Aorta (tissue), 5 donors: ENCODE measurements at places on chromosomes 3 and 15.

DNA sequence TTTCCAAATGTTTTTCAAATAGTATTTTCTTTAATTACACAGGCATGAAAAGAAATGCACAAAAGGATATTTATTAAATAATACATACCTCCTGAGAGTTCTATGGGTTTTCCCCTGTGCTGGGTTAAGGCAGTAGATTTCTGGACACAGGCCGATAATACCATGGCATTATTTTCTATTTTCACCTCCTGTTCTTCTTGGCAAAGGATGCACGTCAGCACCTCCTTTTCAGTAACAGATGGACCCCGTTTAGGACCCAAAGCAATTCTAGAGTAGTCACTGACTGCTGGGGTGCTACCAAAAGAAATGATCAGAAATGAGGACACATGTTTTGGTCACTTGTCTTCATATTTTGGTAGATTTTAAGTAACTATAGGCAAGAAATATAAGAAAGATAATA, 86.4 kb upstream of the TTBK2 start:
- no peak for DNase-seq

GRCh38 chr15:98147415-98147814, 186.9 kb downstream of the ARRDC4 start:
- DNase-seq: no peak

DNA sequence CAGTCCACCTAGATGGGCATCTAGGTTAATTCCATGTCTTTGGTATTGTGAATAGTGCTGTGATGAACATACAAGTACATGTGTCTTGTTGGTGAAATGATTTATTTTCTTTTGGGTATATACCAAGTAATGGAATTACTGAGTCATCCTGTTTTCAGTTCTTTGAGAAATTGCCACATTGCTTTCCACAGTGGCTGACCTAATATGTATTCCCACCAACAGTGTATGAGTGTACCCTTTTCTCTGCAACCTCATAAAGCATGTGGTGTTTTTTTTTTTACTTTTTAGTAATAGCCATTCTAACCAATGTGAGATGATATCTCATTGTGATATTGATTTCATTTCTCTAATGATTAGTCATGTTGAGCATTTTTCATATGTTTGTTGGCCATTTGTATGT, 86.0 kb upstream of the NDN start:
- DNase-seq: no peak

GRCh38 chr3:30475038-30475808, 131.2 kb upstream of the TGFBR2 start:
- DNase-seq: no peak

GRCh38 chr3:177201700-177202397, 4.6 kb upstream of the TBL1XR1 start:
- no peak for DNase-seq

DNA sequence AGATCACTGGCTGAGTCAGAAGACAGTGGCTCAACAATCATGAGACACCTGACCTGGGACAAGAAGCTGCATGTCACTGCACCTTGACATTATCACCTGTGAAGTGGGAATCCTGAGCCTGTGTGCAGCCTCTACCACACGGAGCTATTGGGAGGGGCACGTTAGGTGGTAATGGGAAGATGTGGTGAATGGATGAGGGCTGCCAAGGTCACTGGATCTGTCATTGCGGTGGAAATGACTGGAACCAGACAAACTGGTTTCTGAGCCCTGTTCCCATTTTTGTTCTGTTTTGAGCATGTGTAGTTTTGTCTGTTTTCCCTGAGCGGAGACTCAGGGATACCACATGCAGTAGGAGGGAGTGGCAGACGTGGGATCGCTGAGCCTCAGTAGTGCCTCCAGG, 235.5 kb downstream of the OPA1 start:
- DNase-seq: no peak

- no peak for DNase-seq
Observed at GRCh38 chr15:45496658-45497057, 25.9 kb downstream of the SLC30A4 start.

DNA sequence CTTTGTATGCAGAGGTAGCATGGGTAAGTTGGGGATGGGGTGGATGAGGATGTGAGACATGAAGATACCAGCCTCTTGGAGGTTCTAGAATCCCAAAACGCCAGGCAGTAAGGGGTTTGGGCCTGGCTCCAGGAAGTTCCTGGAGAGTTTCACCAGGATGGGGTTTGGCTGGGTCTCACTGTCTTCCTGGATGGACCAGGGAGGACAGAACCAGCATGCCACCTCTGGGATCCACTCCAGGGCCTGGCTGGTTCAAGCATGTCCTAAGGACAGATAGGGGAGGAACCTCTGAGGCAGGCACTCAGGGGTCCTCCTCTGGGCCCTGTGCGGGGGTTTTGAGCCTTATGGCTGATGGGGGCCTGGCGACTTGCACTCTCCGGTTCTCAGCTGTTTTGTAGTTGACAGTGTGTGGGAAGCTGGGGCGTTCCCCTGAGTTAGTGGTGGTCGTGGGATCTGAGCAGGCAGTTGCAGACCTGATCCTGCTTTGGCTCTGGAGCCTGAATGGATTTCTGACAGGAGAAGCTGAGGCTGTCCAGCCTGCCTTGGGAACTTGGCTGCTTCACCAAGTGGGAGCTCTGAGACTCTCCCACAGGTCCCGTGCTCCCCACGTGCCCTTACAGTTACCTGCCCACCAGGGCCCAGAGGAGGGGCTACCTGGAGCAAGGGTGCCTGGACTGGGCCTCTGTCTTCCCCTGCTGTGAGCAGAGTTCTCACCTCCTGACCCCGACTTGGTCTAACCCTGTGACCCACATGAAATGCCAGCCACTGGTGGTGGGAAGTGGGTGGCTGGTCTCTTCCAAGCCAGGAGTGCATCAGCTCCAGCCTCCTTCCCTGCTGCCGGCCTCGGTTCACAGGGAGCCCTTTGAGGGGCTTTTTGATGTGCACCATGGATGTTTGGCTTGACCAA, 128.4 kb downstream of the EEFSEC start:
- no peak for DNase-seq

- no peak for DNase-seq
Observed at GRCh38 chr3:60652829-60653228, 598.4 kb downstream of the FHIT start.

DNA sequence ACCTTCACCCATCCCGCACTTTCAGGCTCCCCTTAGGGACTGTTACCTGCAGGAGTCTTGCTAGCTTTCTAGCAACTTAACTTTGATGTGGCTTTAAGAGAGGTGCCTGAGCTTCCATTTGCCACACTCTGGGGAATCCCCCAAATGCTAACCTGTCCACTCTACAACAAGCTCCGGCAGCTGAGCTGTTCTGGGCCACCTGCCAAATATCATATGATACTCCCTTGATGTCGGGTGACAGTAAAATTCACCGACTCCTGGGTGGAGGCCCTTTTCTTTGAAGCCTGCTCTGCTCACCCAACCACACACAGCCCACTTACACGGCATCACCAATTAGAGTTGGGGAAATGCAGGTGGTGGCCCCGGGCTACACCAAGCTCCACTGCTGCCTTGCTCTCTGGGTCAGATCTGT, 38.0 kb upstream of the XCR1 start:
- peak; percentile 58 for DNase-seq

- DNase-seq: no peak
Observed at GRCh38 chr3:128881576-128881975, 2.2 kb downstream of the ACAD9 start.

- no peak for DNase-seq
Observed at GRCh38 chr3:197959500-197959890, 522 bp upstream of the LMLN start.

- DNase-seq: no peak
Observed at GRCh38 chr3:147421184-147421912, 12.2 kb downstream of the ZIC1 start.

- peak; percentile 47 for DNase-seq
Observed at GRCh38 chr3:126129398-126129891, 45.5 kb upstream of the SLC41A3 start.

GRCh38 chr3:39346785-39347585, 17.5 kb downstream of the CCR8 start:
- no peak for DNase-seq

- no peak for DNase-seq
Observed at GRCh38 chr3:32709346-32709745, 24.4 kb downstream of the CNOT10 start.

DNA sequence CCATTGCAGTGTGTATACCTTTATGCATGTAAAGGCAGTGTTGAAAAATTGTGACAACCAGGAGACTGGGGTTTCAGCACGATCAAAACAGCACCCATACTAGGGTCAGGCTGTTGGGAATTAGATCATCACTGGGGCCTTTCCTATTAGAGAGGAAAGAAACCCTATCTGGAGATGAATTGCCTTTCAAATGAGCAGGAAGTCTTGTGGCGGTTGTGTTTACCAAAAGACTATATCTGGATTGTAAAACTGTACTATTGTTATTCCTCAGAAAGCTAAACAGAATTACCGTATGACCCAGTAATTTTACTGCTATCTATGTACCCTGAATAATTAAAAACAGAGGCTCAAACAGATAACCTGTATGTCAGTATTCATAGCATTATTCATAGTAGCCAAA, 10.1 kb downstream of the UBE2E1 start:
- no peak for DNase-seq

DNA sequence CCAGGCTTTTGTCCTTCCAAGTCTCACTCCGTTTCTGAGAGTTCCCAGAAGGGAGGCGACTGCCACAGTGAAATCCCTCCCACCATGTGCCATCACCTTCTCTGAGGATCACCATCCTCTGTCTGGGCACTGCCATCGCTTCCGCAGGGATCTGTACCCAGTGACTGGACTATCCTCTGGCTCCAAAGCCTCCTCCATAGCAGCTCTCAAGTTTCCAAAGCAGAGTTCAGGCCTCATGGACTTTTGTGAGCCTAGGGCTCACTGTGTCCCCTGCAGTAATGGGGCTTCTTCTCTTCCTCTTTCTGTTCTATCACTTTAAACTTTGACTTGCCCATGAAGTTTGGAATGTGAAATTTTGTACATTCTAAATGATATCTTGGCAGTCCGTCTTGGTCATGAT, 63.9 kb downstream of the TIPARP start:
- DNase-seq: no peak

DNA sequence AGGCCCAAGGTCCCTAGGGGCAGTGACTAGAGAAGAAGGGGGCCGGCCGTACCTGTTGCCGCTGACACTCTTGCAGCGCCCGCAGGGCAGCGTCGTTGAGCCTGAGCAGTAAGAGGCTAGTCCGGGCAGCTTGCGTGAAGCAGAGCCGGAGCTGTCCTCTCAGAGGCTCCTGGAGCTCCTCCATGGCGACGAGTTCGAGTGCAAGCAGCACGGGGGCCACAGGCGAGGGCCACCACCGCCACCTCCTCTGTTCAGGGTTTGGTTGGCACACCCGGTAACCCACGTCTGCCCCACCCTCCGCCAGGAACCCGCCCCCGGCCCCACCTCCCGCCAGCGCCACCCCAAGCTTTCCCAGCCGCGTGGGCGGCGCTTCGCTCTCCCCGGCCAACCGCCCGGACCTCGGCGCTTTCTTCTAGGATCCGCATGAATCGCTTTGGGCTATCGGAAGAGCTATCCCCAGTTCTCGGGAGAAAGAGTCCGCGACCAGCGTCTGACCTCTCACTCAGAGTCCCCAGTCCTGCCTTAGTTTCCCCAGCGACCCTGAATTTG, at the start of gene ELL3:
Gene ELL3, minus strand, starts transcription at position 249 of the 549 bp plus-strand sequence. Its CDS starts 65 bp downstream, at position 184.
- DNase-seq: peak; percentile 87

DNA sequence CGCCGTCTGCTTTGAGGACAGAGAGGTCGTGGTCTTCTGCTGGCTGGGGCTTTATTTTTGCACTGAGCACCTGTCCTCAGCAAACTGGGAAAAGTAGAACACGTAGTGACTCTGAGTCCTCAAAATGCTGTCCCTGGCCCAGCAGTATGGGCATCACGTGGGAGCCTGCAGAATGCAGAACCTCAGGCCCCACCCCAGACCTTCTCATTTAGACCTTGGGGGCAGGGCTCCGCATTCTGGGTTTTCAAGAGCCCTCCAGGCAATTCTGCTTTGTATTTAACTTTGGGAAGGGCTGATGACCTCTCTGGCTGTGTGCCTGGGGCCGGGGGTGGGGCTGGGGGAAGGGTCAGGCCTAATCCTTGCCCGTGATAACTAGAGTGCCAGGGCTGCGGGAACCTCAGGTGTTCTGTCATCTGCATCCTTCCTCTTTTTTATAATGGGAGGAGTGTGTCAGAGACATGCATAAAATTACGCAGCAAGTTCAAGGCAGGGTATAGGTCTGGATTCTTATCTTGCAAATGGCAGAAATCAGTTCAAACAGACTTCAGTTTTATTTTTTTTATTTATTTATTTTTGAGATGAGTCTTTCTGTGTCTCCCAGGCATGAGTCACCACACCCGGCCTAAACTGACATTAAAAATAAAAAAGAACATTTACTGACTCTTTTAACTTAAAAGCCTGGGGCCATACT, 11.1 kb downstream of the SLC6A6 start:
- no peak for DNase-seq

GRCh38 chr3:78757731-78758130, 1010.1 kb downstream of the ROBO1 start:
- DNase-seq: no peak

DNA sequence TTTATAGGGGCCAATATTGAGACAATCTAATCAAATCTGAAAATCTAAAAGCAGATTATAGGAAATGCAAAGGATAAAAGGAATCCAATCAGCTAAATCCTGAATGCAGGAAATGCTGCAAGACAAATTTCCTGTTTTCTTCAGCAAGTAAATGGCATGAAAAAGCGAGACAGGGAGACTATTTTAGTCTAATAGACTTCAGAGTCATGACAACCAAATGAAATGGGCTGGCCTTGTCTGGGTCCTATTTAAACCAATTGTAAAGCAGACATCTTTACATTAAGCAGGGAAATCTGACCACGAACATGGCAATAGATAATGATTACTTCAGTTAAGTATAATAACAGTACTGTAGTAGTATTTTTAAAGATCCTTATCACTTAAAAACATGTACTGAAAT, 2.1 kb downstream of the DBR1 start:
- no peak for DNase-seq

- DNase-seq: no peak
Observed at GRCh38 chr15:91865950-91866349, 12.4 kb downstream of the SLCO3A1 start.

DNA sequence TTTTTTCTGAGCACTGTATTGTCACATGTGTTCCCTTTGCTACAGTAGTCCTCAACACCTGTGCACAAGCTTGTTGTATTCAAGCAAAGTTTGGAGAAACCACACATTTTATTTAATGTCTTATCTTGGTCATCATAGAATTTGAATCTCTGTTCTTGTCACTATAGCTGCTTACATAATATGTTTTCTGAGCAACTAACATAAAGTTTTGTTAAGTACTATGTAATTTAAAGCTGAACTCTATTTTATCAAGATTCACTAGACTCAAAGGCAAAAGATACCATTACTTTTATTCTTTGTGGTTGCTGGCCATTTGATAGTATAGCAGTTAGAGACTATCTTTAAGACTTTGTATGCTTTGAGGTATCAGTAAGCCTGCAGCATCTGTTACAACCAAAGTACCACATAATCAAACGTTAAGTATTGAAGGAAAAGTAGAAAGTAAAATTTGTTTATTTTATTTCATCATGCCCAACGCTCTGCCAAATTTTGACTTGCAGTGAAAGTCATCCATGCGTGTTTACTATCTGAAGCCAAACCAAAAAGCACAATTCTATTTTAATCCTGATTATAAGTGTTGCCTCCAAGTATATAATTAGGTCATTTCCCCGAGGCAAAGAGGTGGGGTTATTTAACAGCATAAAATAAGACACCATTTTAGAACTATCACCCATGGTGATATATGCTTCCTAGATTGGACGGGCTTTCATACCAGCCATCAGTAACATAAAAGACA, 10.3 kb upstream of the ABHD10 start:
- DNase-seq: no peak
